Activated CD8-positive, alpha-beta memory T cell treated with anti-CD3 and anti-CD28 coated beads for 1 hour (primary cell): ENCODE measurements at places on chromosomes 2 and 18.

DNA sequence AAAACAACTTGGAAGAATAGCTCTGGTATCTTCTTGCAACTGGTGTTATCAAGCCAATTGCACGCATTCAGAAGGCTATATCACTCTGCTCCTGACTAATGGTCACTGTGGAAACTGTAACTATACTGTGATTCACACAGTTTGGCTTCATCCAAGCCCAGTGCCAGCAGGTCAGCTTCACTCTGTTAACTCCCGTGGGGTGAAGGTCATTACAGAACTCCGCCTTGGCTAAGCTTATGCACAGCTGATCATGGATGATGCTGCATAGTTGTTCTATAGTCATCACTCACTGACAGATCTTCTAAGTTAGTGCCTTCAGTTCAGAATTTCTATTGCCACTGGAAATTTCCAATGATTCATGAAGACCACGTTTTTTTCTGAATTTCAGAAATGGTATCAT, 497.2 kb upstream of the NETO1 start:
- no peak for DNase-seq

GRCh38 chr2:137123226-137123625, 357.9 kb downstream of the THSD7B start:
- DNase-seq = no peak

GRCh38 chr2:188382107-188382506, 90.4 kb downstream of the GULP1 start:
- no peak for DNase-seq

GRCh38 chr2:59881218-59881617, 672.2 kb downstream of the BCL11A start:
- no peak for DNase-seq

- no peak for DNase-seq
Measured at GRCh38 chr2:160394153-160394552, 99.5 kb downstream of the RBMS1 start.

DNA sequence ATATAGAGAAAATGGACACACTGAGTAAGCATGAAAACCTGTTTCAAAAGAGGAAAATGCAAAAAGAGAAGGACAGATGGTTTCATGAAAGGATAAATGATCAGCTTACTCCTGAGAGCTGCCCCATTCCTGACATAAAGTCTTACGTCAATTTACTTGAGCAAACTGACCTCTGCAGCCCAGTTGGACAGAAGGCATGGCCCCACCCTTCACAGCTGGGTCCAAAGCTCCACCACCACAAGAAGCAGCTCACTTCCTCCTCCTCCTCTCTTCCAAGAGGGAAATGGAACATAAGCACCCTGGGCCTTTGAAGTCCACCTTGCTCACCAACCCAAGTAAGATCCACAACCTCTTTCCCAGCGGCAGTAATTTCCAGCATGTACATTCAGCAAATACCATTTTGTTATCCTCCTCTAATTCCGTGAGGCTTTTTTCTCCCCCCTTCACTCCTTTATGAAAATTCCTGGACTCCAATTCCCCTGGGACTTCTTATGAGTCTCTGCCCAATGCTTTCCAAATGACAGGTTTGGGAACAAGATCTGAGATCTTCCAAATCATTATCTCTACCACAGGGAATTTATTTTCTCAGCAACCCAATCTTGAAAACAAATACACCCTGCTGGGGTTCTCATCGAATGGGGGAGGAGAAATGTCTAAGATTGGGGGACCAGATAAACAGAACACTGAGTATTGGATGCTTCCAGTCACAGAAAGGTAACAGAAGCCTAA, 10.1 kb downstream of the COL4A4 start:
- DNase-seq = no peak

- no peak for DNase-seq
Measured at GRCh38 chr2:12152888-12153287, 406.5 kb downstream of the LPIN1 start.

GRCh38 chr2:157194097-157194688, 63.3 kb upstream of the GALNT5 start:
- DNase-seq = no peak

DNA sequence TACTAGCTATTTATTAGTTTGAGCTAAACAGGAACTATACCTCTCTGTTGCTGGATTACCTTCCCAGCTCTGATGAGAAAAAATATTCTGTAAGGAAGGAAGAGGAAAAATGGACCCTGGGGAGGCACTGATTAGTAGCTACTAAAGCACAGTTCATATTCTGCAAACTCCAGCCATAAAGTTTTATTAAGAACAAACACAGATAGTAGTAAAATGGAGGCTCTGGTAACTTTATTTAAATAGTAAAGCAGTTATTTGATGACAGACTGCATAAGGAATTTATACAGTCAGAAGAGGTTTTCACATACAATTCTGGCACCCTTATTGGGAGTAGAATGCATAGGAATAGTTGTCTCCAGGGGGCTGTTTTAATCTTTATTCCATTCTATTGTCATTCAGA, 84.1 kb downstream of the XIRP2 start:
- DNase-seq = no peak

DNA sequence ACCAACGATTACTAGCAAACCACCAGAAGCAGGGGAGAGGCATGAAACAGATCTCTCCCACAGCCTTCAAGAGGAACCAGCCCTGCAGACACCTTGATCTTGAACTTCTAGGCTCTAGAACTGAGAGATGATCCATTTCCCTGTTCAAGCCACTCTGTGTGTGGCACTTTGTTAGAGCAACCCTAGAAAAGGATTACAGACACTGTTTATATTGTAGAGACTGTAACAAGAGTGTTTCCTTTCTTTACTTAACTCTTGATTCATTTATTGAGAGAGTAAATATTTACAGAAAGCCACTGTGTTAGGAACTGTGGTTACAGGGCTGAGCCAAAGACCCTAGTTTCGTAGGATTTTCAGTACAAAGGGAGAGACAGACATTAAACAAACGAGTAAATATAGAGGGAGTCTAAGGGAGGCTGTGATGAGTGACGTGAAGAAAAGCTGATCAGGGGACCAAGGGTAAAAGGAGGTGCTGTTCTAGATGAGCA, 10.9 kb downstream of the CCDC68 start:
- DNase-seq = no peak

- no peak for DNase-seq
Measured at GRCh38 chr2:45860136-45861121, 209.0 kb downstream of the PRKCE start.
